ENCODE measurements at places on chromosomes 4 and X. TPM values are rescaled to one million over a fixed set of nuclear protein-coding genes. Genes with fewer than 3 reads are reported as not detected.

The GDPD2 gene
- total RNA-seq, result 0.25 TPM

The NHS gene
- 0.70 TPM for total RNA-seq

The APLN gene
- 0.07 TPM for total RNA-seq

The SOX3 gene
- total RNA-seq, result not detected

The LCORL gene
- total RNA-seq, result 10.0 TPM
